Aorta (tissue), 5 donors: ENCODE measurements at places on chromosomes 6 and 20.

DNA sequence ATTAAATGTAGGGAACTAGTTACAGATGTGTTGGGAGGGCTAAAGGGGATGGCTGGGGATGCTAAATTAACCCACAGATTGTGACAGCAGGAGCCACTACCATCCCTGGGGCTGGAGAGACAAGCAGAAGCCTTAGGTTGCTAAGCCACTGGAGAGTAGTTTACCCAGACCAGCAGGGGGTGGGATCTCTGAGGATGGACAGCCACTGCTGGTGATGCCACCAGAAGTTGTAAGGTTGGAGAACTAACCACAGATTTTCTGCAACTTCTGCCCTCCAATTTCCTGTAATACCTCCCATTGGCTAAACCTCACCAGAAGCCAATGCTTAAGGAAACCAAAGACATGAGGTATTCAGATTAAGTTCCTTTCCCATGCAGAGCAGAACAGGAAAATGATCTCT, 139.6 kb upstream of the NOX3 start:
- DNase-seq, result no peak

DNA sequence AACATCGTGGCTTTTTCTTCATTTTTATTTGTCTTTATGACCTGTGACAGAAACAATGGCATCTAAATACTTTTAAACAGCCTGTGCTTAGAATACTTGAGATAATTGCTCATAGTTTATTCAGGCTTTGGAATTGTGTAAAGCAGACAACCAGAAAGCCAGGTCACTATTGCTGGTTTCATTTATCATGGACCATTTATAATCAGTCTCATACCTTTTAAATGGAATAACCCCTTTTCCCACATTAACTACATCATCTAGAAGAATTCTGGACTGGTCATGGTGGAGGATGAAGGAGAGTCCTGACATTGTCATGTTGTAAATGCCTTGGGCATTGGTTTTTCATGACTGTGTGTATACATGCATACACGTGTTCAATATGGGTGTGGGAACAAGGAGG, 661.5 kb downstream of the EPM2A start:
- DNase-seq, result no peak

DNA sequence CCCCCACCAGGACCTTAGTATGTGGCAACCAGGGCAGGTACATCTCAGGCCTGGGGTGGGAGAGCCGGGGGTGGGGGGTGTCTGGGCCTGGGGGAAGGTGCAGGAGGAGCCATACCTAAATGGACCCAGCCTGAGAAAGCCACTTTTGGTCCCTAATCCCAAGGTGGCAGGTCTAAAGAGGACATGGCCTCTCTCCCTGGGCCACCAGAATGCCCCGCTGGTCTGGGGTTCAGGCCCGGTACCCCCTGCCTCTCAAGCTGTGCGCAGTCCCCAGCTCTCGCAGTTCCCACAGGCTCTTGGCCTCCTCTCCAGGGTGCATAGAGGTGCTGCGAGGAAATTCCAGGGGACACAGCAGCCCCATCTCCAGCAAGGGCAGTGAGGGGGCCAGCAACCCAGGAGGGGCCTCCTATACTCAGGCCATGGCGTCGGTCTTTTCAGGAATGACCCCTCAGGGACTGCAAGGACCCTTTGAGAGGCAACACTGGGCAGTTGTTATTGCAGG, 1.1 kb upstream of the AVP start:
- DNase-seq, result no peak

DNA sequence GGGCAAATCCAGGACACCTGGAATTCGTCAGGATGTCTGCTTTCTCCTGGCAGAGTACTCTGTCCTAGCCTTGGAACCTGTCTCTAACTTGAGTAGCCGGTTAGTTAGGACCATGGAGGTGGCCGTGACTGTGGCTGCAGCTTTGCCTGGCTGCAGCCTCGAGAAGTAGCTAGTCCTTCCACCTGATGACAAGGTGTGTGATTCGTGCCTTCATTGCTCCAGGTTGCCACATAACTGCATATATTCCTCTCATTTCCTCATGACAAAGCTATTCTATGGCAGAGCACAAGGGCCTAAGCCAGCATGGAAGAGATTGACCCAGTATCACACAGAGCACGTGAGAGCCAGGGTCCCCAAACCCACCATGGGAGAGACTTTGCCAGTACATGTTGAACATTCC, 39.8 kb upstream of the KIF25 start:
- DNase-seq, result no peak

DNA sequence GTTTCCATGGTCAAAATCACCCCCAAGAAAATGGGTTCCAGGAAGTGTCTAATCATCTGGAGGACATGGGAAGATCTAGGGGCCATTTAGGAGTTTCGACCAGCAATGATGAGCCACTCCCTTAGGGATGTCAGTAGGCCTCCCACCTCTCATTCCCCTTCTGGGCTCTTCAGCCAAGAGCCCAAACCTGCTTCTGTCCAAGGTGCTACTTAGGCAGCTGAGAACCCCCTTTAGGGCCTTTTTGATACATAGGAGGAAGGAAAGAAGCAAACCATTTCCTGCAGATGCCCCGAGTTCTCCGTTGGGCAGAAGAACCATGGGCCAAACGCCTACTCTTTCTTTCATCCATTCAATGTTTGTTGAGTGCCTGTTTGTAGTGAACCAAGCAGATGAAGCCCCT, 141.4 kb upstream of the RIN2 start:
- no peak for DNase-seq

DNA sequence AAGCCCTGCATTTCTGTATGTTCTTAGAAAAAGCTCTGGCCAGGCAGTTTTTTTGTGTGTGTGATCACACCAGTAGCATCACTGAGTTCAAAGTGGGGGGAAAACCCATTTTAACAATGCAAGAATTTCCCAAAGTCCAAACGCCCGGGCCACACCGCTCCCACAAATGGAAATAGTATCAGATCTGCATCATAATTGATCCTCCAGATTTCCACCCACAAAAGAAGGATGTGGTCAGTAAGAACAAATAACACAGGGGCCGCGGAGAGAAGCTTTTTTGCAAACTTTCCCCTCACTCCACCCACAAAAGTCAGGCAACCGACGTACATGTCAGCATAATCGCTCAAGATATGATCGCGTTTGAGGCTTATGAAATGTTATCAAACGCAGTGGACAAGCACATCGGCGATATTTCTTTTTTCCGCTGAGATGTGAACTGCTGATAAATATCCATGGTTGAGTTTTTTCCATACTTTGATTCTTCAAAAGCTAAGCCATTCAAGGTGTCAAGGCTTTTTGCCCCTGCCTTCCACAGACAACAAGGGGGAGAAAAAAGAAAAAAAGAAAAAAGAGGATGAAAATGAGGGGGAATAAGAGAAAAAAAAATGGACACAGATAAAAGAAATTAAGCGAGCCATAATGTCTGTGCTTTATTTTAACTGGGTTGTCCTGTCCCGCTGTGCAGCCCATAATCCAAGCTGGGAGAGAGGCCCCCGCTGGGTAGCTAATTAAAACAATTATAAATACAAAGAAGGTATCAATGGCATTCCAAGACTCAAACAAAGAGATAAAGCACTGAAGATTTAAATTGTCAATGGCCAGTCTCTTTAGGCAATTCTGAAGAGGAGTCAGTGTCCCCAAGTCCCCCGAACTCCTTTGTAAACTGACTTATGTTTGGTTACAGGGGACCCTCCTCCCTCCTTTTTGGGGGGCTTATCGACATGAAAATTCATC, 143.5 kb downstream of the ZFP64 start:
- DNase-seq, result no peak

DNA sequence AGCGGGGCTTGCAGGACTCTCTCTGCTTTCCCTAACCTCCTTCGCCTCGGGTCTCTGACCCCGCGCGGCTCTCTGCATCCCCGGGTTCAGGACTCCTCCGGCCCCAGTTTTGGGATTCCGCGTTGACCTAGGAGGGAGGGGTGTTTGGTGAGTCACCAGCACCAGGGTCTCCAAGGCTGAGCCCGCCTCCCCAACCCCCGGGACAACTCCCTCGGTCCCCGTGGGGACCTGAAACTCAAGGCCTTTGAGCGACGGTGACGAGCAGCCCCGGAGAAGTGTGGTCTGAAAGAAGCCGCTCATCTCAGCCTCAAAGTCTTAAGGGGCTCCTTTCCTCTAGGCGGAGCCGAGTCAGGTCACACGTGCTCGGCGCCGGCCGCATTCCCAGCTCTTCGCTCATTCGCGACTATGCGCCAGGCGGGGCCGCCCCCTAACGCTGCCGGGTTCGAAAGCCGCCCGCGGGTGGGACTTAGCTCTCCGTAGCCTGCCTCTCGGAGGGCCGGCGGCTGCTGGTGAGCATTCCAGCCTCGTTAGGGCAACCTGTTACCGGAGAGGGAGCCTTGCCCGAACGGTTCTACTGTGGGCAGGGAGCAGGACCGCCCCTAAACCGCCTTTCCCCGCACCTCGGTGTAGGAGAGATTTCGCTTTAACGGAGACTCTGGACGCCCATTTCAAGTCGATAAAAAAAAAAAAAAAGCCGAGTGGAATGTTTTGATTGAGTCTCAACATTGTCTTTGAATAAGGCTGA, 3.0 kb upstream of the PRDM13 start:
- peak; percentile 80 for DNase-seq

DNA sequence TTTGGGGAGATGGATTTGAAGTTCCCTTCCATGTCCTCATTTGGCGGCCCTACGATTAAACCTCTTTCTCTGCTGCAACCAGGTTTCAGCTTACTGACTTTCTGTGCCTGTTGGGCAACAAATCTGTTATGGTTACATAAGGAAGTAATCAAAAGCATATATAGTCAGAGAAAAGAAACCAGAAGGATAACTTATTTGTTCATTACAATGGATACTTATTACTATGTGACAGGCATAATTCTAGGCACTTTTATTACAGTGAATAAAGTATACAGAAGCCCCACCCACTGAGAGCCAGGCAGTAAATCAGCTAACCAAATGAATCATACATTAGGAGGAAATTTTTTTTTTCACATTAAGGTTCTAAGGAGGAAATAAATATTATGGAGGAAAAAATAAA, 9.6 kb upstream of the TRIM31 start:
- no peak for DNase-seq

GRCh38 chr6:143195349-143195845, 134.7 kb downstream of the AIG1 start:
- peak; percentile 62 for DNase-seq

- no peak for DNase-seq
These were observed 416.1 kb downstream of the SAMD5 start for GRCh38 chr6:147924598-147924997.

DNA sequence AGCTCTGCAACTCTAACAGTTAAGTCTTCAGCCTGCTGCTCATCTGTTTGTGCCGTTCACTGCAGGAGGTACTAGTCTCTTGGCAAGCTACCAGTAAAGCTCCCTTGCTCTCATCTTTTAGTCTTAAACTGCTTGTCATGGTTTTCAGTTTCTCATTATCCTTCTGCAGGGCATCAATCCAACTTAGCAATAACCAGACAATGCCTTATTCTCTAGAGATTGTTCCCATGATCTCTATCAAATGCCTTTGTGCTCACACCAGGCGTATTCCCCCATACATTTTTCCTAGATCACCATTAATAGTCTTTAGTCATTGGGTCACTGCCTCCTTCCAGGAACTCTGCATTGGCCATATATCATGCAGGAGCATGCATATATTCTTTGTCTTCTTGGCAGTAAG, 171.3 kb downstream of the GRM1 start:
- no peak for DNase-seq

GRCh38 chr6:29528300-29528931, 31.1 kb downstream of the UBD start:
- no peak for DNase-seq

DNA sequence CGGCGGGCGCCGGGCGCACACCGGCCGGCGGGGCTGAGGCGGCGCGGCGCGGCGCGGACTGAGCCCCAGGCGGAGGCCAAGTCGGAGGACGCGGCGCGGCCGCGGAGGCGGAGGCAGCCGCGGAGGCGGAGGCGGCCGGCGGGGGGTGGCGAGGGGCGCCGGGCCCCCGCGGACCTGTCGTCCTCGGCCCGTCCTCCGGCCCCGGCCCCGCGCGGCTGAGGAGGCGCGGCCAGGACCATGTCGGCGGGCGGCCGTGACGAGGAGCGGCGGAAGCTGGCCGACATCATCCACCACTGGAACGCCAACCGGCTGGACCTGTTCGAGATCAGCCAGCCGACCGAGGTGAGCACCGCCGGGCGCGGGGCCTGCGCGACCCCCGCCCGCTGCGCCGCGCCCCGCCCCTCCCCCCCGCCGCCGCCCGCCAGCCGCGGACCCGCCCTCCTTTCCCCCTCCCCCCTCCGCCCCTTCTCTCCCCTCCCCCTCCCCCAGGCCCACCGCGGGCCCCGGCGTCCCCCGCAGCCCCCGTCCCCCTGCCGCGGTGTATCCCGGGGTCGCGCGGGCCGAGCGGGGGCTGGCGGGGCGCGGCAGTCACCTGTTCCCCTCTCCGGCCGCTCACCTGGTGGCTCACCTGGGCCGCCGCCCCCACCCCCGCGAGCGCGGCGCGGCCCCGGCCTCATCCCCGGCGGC, at the start of gene AFDN:
Gene AFDN, plus strand, starts transcription at position 16 of the 687 bp plus-strand sequence. Its CDS starts 222 bp downstream, at position 238.
- DNase-seq, result peak; percentile 81
